ELF-1 (cell line): ENCODE measurements at places on chromosomes 1 and 21.
A peak's percentile ranks its signal among the peaks of the same experiment; 100 is the strongest.

DNA sequence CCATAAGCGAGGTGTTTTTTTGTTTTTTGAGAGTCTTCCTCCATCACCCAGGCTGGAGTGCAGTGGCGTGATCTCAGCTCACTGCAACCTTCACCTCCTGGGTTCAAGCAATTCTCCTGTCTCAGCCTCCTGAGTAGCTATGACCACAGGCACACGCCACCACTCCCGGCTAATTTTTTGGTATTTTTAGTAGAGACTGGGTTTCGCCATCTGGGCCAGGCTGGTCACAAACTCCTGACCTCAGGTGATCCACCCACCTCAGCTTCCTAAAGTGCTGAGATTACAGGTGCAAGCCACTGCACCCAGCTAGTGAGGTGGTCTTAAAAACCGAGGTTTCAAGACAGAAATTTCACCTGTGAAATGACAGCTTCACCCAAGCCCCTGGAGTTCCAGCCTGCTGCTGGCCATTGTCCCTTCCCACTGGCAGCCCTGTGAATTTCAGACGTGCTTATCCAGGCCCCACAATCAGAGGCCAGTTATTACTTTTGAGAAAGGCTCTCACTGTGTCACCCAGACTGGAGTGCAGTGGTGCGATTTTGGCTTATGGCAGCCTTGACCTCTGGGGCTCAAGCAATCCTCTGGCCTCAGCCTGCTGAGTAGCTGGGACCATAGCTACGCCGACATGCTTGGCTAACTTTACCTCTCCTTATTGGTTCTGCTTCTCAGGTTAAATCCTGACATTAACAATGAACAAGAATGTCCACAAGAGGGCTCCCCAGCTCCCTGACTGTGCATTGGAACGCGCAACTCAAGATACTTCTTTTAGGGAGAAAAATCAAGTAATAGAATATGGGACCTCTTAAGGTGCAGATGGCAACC lies 19.4 kb downstream of the ENO1 start:
- DNase-seq: peak; percentile 69

GRCh38 chr21:33071770-33072306 lies 1.9 kb downstream of the OLIG1 start:
- peak; percentile 42 for DNase-seq

DNA sequence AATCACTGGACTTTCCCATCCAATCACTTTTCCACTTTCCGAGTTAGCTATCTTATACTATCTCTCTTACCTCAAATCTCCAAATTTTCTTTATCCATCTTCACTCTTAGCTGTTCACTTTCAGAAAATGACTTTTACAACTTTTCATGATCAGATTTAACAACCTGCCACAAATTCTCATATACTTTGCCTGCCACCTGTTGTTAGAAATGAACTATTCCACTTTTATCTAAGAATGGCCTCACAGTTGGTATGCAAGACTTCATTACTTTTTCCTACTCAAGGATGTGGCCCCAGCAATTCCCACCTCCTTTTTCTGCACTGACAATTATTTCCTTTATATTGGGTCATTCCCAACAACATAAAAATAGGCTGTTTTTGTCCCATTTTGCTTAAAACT lies 93.6 kb upstream of the DEPDC1 start:
- no peak for DNase-seq

DNA sequence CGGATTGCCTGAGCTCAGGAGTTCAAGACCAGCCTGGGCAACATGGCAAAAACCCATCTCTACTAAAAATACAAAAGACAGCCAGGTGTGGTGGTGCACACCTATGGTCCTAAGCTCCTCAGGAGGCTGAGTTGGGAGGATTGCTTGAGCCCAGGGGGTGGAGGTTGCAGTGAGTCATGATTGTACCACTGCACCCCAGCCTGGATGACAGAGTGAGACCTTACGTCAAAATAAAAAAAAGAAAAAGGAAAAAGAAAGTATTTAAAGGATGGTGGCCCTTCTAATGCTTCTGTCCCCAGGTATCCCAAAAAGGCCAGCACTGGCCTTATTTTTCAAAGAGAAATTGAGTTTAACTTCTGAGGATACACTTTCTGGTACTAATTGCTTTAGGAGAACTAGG lies 1.7 kb downstream of the IKBKE start:
- DNase-seq: no peak

GRCh38 chr1:110544753-110545152 lies 25.8 kb upstream of the KCNA10 start:
- no peak for DNase-seq

DNA sequence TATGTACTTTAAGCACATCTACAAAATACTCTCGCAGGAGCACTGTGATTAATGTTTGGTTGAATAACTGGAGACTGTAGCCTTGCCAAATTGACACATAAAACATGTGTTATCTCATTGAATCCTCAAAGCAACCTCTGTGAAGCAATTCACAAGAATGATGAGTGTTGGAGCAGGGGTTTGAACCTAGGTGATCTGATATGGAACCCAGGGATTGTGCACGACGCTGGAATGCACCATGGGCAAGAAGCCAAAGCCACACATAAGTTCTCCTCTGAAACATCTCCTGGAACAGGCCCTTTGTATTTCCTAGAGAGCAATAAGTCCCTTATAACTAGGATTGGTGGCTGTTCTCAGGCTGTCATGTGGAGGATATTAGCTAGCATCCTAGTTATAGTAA lies 124.6 kb upstream of the IVNS1ABP start:
- DNase-seq: no peak

DNA sequence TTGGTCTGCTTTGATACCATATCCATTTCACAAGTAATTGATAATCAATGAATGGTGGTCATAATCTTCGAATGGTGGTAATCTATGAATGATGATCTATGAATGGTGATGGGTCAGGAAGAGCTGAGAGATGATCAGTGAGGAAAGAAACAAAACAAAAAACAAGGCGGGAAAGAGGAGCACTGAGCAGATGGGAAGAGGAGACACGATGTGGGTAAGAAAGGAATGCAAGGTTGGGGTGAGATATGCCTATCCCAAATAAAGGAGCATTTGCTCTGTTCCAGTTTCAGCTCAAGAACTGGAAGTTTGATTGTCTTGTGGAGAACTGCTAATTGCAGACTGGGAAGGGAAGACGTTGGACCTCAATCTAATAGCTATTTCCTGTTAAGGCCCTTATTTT lies 73.8 kb downstream of the CENPF start:
- no peak for DNase-seq

GRCh38 chr1:92356956-92357355 lies 58.1 kb downstream of the RPAP2 start:
- no peak for DNase-seq

GRCh38 chr1:36606641-36607262 lies 124.0 kb upstream of the CSF3R start:
- DNase-seq: no peak

DNA sequence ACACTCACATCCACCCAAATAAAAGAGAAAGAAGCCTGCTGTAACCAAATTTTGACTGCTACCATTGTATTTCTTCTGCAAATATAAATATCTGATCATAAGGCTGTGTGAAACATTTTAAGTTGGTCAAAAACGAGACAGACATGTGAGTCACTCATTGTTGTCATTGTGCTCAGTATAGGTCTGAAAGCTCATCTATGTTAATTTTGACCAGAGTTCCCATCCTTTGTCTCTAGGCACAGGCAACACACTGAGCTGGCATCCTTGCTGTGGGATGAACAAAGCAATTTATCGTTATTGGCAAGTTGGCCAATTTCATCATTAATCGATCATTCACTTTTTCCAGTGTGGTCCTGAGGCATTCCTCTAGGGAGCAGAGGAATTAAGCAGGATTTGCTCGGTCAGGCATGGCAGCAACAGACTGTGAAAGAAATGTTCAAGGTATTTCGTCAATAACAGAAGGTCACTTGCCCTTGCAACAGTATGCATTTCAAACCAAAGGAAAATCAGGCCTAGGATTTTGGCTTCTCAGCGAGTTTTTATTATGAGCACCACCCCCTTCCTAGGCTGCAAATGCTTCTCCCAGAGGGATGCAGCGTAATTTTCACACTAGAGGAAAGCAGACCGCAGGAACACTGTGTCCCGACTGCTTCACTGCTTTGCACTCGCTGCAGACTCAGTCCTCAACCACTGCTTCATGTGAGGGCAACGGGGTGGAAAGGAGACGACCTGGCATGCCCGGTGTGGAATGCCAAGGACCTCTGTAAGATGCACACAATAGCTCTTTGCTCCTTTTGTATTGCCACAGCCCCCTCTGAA lies 87.9 kb upstream of the SMYD2 start:
- no peak for DNase-seq

GRCh38 chr1:9006956-9007615 lies 19.1 kb downstream of the SLC2A7 start:
- DNase-seq: no peak

DNA sequence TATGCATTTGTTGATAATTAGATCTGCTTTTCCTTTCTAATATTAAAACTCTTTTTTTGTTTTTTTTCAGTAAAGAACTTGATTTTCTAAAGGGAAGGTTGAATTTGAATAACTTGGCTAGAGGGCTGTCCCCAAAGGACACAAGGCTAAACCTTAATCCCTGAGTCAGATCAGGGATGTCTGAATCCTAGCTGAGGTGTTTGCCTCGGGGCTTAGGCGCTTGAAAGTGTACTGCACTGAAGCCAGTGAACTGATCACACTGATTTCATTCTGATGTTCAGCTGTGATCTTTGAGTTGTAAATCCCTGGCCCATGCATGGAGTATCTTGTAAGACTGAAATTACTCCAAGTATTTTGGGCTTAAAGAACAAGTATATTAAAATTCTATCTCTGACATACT lies 42.8 kb downstream of the MTR start:
- no peak for DNase-seq

DNA sequence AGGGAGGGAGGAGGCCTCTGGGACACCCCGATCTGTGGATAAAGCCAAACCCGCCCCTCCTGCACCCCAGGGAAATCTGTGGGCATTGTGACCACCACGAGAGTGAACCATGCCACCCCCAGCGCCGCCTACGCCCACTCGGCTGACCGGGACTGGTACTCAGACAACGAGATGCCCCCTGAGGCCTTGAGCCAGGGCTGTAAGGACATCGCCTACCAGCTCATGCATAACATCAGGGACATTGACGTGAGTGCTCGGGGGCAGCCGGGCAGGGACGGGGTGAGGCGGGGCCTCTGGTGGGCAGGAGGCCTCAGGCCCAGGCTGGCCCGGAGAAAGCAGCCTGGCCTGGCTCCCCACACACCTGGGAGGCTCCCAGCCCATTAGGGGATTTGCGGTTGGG lies 54.7 kb downstream of the ALPL start:
- DNase-seq: no peak

DNA sequence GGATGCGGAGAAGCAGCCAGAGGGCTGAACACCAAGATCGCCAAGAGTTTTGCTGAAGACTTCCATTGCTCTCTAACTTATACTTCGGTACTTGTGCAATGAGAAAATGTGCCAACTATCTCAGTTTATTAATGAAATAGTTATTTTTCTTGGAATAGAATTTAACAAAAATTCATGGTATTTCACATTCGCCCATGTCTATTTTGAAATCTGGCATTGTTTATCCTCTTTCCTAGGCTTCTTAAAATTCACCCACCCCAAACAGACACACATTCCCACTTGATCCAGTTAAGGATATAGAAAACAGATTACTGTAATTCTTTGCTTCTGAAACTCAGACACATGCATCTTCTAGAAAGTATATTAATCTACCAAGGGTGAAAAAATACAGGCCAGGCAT lies 56.3 kb upstream of the ADAMTS5 start:
- no peak for DNase-seq

GRCh38 chr1:7430691-7431090 lies 340.4 kb upstream of the VAMP3 start:
- DNase-seq: no peak

- DNase-seq: peak; percentile 63
These were observed 15.6 kb upstream of the TTLL10 start for GRCh38 chr1:1157914-1158710.

DNA sequence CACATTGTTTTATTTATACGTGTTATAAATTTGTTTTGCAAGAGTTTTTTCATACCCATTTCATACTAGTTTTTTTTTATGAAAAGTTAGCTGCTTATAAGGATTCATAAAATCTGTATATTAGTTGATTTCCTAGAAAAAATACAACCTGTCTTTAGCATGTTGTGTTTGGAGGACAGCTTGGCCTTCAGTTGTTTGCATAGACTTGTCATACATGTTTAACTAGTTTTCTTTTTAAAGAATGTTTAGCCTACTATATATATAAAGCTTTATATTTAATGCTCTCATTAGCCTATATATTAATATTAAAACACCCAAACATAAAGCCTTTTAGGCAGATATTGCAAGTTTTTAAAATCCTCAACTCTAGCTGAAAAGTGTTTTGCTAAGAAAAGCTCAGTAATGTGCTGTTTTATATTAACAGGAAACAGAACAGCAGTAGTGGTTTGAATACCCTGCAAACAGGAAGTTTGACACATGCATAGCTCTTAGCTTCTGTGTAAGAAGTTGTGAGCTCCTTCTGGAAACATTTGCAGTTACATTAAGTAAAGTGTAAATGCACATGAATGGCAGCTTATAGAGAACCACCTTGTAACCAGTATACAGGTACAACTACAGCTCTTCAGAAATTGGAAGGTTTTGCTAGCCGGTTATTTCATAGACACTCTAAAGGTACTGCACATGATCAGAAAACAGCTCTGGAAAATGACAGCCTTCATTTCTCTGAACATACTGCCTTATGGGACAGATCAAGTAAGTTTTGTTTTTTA lies at the start of gene PRKACB:
Gene PRKACB (plus strand): TSS at position 476 of the 770 bp plus-strand sequence. CDS start 91 bp downstream, at position 567.
- DNase-seq: no peak

GRCh38 chr1:43021547-43022474 lies 63.1 kb upstream of the SLC2A1 start:
- no peak for DNase-seq

DNA sequence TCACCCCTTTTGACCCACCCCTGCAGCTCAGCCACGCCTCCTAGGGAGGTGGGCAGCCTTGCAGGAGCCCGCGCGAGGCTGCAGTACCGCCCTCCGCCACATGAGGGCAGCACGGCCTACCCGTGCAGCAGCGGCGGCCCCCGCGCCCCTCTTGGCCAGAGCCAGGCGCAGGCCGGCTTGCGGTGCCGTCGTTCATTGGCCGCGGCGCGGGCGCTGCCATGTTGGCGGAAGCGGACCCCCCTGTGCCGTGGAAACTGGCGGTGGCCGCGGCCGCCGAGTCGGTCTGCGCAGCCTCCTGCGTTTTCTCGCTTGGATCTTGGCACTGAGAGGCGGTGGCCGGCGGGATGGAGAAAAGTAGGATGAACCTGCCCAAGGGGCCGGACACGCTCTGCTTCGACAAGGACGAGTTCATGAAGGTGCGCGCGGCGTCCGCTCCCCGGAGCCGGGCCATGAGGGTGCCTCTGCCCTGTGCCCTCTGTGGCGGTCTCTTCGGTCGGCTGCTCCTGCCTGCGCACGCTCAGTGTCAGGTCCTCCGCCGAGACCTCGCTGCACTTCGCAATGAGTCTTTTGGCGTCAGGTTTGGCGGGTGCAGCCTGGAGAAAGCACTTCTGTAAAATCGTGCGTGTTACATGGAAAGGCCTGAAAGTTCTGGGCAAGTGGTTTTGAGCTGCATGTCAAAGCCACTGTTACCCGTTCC lies at the start of gene COG2:
Gene COG2 (plus strand): TSS at position 219 of the 697 bp plus-strand sequence. CDS start 126 bp downstream, at position 345.
- DNase-seq: peak; percentile 99
